Small intestine (tissue), 16 donors: ENCODE measurements at places on chromosomes 6 and 20.

DNA sequence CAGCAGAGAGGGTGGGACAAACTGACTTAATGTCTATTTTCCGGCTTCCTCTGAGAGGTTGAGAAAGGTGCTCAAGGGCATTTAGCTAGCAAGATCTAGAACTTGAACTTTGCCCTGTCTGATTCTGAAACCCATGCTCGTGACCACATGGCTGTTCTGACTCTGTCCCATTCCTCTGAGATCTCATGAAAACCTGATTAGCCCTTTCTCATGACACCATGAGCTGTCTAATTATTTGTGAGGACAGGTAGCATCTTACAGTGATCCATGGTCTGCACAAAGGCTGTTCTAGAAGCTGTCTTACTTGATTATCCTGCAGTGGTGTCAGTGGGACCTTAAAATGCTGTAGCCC, 89.6 kb upstream of the TOX2 start:
- DNase-seq = no peak

DNA sequence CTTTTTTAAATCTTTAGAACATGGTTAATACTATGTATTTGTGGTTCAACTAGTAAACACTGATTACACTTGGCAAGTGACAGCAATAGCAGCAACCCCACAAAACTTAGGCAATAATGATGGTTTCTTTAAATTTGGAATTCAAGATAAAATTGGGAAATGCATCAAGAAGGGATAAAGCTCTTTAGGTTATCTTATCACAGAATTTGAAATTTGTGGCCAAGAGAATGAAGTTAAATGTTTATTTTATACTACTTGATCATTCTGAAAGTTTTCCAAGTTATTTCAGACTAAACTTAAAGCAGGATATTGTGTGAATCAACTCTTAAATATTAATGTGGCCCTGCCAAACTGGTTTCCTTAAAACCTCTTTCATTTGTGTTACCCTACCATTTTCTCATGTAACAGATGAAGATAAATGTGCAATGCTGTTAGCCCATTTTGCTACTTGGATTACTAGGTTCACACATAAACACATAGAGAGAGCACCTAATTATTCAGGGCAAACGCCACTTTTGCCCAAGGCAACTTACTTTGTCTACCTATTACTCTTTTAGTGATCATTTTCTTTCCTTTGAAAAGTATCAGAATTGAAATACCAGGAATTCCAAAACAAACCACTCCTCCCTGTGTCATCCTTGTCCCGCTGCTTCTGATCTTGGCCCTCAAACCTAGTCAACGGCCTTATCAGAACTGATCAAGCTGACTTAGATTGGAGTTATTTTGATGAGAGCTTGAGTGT, 186.7 kb upstream of the TENT5A start:
- DNase-seq = peak; percentile 8

DNA sequence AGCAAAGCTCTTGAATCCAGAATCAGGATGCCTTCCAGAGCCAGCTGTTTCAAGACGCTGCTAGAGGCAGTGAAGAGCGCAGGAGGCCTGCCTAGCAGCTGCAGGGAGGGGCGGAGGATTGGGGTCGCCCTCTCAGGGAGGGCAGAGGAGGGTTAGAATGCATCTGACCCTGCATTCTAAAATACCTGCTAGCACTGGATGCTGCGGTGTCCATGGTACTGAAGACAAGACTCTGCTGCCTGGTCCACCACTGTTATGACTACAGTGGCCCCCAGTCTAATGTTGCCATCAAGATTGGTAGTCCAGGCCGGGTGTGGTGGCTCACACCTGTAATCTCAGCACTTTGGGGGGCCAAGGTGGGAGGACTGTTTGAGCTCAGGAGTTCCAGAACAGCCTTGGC, 193.7 kb upstream of the PROKR2 start:
- no peak for DNase-seq

GRCh38 chr6:127343809-127344659, 625 bp upstream of the ECHDC1 start:
- DNase-seq = no peak

- DNase-seq = no peak
Measured at GRCh38 chr6:150366118-150366778, 2.6 kb upstream of the IYD start.

- no peak for DNase-seq
Measured at GRCh38 chr6:47527274-47527673, 49.7 kb downstream of the CD2AP start.

GRCh38 chr6:53658992-53659391, 6.6 kb downstream of the KLHL31 start:
- DNase-seq = no peak

DNA sequence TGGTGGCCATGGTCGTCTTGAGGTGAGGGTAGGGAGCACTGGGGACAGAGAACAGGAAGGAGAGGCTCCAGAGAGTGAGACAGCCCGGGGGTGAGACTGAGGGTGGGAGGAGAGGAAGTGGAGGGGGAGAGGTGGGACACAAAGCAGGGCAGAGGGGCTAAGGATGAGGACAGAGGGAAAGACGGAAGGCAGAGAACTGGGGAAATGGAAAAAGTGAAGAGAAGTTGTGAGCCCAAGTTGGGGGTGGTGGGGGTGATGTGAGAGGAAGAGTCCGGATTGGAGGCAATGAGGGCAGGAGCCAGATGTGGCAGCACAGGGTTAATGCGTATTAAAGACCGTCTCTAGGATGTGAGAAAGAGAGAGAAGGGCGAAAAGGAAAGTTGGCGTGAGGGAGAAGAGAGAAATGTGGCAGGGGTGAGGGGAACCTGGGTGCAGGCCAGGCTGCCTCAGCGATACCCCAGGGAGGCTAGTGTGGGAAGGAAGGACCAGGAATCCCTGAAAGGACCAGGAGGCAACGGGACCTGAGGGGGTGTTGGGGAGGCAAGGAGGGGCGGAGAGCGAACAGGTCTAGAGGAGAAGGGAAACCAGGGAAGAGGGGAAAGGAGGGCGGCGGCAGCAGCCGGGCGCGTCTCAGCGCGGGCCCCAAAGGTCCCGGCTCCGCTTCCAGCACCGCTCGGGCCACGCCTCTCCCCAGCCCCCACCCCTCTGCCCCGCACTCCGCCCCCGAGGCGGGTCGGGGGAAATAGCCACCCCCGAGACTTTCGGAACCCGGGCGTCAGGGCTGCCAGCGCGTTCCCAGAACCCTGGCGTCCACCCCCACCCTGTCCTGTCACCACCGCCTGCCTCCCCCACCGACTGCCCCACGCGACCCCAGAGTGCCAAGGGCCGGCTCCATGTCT, at the start of gene PPP1R18:
PPP1R18 (minus strand) TSS at position 637 of the 899 bp plus-strand sequence; CDS start at position 10, 627 bp downstream.
- DNase-seq = peak; percentile 55

GRCh38 chr6:147211349-147211748, 7.1 kb downstream of the STXBP5 start:
- DNase-seq = no peak

DNA sequence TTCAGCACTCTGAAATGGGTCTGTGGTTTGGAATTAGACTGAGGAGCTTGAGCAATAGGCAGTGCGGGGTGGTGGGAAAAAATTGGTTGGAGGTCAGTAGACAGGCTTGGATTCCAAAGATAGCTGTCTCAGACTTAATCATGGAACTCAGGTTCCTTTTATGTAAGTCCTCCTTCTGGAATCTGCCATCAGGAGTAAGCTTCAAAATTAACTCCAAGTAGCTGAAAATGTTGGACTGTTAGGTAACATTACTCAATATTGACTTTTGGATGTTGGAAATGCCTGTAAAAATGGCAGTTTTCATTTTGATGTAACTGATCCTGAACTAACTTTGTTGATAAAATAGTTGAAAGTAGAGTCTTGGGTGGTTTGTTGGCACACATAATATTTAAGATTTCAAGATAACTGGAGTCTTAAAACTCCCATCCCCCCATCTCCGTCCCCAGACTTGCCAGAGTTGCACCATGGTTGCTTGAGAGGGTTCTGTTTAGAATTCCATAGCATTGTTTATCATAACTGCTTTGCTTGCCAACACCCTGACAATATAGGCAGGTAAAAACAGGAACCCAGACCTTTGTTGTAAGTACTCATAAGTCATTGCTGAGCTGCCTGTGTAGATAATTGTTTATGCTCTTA, 83.0 kb downstream of the PHF20 start:
- no peak for DNase-seq

GRCh38 chr6:168507730-168508129, 66.7 kb downstream of the SMOC2 start:
- DNase-seq = no peak

DNA sequence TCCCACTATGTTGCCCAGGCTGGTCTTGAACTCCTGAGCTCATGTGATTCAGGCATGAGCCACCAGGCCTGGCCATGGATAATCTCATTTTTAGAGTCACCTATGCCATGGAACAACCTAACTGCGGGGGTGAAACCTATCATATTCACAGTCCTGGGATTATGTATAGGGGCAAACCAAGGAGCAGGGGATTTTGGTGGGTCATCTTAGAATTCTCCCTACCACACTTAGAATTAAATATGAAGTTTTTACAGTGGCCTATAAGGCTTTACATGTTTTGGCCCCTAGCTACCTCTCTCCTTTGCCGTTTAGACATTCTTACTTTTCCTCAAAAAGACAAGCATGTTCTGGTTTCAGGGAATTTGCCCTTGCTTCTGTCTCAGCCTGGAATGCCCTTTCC, 20.6 kb upstream of the VEGFA start:
- DNase-seq = no peak

GRCh38 chr6:121333196-121333595, 1.1 kb downstream of the TBC1D32 start:
- DNase-seq = no peak

- DNase-seq = no peak
Measured at GRCh38 chr6:169567819-169568218, 134.0 kb downstream of the WDR27 start.
